HepG2 (cell line): ENCODE measurements at places on chromosomes 7 and 10. TPM values are rescaled to one million over a fixed set of nuclear protein-coding genes. Genes with fewer than 3 reads are reported as not detected.

DNA sequence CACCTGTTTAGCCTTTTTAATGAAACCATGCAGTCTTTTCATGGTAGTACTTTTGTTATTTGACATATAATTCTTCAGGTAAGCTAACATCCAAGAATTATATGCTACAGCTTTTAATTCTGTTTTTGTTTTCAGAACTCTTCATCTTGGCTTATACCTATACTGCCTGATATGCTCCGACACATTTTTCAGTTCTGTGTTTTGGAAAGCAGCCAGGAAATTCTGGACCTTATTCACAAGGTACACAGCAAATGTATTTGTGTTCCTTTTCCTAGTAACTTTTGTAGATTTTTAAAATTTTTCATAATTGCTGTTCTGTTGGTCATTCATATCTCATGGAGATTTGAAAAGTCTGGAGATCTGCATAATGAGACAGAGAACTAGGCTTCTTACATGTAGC lies 56.7 kb downstream of the BTAF1 start:
- no peak for DNase-seq

DNA sequence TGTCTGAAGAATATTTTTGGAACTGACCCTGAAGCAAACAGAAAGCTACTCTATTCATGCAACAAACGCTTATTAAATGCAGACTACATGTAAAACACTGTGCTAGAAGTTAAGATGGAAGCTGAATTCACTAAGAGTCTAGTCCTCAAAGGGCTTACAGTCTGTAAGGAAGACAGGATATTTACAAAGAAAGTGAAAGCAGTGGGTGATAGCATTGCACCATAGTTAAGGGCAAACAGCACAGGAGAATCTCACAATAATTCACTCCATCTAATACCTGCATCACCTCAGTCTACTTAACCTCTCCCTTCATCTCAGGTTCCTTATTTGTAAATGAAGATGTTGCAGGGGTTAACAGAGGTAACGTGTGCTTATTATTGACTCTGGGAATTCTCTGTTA lies 360.0 kb upstream of the AOAH start:
- no peak for DNase-seq

DNA sequence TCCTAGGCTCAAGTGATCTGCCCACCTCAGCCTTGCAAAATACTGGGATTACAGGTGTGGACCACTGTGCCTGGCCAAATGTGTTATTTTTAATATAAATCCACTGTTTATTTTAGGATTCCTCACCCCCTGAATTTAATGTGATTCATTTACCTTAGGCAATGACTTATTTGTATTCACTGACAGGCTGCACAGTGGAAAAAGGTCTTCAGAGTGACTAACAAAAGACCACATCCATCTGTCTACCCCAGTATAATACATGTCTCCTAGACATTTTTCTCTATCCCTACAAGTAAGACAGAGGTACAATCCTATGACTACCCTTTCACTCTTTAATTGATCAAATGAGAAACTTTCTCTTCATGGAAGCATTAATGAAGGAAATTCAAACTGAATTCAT lies 230.2 kb downstream of the AHR start:
- no peak for DNase-seq

- no peak for DNase-seq
Measured at GRCh38 chr7:150430465-150431085, 19.9 kb upstream of the GIMAP8 start.

GRCh38 chr10:88744002-88744401 lies 15.8 kb upstream of the LIPN start:
- DNase-seq: no peak

DNA sequence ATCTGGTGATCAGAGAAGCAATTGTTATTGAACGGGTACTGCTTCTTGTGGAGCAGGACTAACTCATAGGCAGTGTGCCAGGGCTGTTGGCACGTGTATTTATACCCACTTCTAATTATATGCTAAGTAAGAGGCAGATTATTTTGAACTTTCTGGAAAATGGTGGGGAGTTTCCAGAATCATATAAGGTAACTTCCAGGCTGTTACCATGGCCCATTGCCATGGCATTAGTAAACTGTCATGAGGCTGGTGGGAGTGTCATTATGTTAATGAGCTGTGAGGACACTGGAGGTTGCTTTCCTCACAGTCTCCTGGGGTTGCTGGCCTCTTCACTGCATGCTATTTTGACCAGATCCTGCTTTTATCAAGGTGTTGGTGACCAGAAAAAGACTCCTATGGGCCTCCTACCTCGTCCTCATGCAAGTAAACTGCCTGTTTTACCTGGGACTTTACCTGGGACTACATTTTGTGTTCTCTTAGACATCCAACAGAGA lies 122.6 kb downstream of the KCND2 start:
- no peak for DNase-seq

- DNase-seq: no peak
Measured at GRCh38 chr10:59177836-59178235, 1.4 kb downstream of the PHYHIPL start.

DNA sequence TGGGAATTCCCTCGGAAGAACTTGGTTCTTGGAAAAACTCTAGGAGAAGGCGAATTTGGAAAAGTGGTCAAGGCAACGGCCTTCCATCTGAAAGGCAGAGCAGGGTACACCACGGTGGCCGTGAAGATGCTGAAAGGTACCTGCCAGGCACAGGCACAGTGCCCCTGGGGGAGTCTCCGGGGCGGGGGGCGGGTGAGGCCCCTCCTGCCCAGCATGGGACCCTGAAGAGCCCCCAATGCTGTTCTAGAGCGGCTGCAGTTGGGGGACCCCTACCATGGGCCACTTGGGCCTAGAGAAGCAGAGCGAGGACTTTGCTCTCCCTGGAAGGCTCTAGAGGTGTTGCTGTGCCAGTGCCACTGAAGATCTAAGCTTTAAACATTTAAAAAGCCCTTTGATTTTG lies 21.6 kb upstream of the CSGALNACT2 start:
- DNase-seq: no peak

- no peak for DNase-seq
Measured at GRCh38 chr10:121594623-121595350, 3.5 kb downstream of the FGFR2 start.

Gene PGAM2
- total RNA-seq: 0.22 TPM in 1 of 2 replicates, not detected in the other
